Endothelial cell (in vitro differentiated cells): ENCODE measurements at places on chromosomes 11 and 22.

- no peak for DNase-seq
These were observed 588.5 kb upstream of the ARHGAP42 start for GRCh38 chr11:100098560-100098959.

- no peak for DNase-seq
These were observed 97.1 kb upstream of the NAV2 start for GRCh38 chr11:19615341-19616183.

DNA sequence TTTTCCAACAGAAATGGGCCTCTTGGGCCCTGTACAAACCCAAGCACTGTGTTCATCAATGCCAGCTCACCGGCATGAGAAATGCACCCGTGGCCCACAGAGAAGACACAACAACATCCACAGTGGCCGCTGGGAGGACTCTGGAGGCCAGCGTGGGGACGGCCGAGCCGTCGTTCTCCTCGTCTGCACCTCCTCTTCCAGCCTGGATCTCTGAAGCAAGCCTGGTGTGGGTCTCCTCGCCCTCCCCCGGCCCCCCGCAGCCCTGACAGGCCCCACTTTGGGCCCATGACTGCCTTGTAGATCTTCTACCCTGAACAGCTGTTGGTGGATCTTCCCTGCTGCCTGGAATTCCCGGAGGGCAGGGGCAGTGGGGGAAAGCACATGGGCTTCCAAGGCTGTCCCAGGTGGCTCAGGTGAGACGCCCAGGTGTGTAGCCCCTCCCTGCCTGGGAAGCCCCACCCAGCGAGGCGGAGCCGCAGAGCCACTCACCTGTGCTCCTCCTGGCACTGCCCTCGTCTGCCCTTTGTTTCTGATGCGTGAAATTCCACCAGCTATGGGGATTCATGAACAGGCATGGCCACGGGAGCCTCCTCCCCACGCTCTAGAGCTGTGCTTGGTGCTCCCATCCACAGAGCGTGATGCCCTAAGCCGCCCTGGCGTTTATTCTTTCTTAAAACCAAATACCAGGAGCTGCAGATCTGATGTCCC, 225.9 kb downstream of the BRD1 start:
- no peak for DNase-seq

DNA sequence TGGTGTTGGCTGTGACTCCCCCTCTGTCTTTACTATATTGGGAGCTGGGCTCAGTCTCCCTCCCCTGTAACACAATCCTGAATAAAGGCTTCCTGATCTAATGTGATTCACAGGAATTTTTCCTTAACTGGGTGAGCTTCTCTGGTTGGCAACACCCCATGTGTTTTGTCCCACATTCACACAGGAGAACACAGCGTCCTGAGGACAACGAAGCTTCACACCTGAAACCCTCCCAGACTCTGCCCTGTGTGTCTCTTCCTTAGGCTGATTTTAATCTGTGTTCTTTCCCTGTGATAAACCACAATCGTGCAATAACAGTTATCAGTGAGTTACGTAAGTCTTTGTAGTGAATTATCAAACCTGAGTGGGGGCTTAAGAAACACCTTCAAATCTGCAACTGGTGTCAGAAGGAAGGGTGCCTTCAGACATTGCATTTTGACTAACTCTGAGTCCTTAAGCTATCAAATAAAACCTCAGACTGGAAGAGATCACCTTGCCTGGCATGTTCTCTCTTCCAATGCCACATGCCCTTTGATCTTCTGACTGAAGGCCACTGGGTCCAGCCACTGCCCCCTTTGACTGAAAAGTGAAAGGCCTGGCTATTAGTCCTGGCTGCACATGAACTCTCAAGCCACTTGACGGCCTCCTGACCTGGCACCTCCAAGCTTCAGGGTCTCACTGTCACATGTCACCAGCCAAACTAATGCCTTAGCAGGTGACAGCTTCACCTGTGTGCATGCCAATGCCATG, 17.3 kb downstream of the APOL3 start:
- DNase-seq: no peak

- DNase-seq: no peak
These were observed 35.0 kb upstream of the MPEG1 start for GRCh38 chr11:59247531-59248227.

DNA sequence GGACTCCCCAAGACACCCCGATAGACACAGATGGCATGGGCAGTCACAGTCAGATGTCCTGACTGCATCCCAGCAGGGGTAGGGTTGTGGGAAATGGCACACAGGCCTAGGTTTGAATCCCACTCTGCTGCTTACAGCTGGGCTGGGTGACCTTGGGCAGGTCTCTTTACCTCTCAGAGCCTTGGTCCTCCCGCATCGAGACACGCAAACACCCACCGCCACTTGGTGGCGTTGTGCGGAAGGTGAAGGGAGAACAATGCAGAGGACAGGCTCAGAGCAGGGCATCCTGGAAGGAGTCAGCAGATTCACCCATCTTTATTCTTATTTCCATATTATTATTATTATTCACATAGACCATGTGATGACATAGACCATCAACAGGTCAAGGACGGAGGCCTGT, 140.5 kb downstream of the MIAT start:
- DNase-seq: peak; percentile 33
